NCI-H1417 treated with DMSO at 0.1 percent for 48 hours (cell line): ENCODE measurements at places on chromosomes 5 and 9.

DNA sequence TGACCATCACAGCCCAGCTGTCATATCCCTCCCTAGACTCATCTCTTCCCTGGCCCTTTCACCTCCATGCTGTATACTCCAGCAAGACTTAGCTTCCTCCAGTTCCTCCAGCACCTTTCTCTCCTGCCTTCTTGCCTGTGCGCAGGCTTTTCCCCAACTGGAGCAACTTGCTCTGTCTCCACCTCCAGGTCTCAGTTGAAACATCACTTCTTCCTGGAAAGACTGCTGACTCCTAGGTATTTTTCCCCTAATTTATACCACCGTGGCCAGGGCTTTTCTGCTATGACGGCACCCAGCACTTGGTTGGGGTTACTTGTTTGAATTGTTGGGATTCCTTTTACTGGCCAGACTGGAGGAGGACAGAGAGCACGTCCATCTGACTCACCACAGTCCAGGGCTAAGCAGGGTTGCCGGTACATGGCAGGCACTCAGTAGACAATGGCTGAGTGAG, 67.5 kb downstream of the KCNIP1 start:
- DNase-seq = no peak

GRCh38 chr9:75461183-75461582, 372.9 kb downstream of the OSTF1 start:
- DNase-seq = no peak

- no peak for DNase-seq
Measured at GRCh38 chr9:72065076-72065475, 4.7 kb upstream of the C9orf57 start.

GRCh38 chr9:107467416-107467815, 22.2 kb downstream of the KLF4 start:
- no peak for DNase-seq

- DNase-seq = no peak
Measured at GRCh38 chr5:134577022-134577795, 51.7 kb downstream of the JADE2 start.

GRCh38 chr5:174455301-174455700, 269.1 kb upstream of the MSX2 start:
- DNase-seq = no peak

DNA sequence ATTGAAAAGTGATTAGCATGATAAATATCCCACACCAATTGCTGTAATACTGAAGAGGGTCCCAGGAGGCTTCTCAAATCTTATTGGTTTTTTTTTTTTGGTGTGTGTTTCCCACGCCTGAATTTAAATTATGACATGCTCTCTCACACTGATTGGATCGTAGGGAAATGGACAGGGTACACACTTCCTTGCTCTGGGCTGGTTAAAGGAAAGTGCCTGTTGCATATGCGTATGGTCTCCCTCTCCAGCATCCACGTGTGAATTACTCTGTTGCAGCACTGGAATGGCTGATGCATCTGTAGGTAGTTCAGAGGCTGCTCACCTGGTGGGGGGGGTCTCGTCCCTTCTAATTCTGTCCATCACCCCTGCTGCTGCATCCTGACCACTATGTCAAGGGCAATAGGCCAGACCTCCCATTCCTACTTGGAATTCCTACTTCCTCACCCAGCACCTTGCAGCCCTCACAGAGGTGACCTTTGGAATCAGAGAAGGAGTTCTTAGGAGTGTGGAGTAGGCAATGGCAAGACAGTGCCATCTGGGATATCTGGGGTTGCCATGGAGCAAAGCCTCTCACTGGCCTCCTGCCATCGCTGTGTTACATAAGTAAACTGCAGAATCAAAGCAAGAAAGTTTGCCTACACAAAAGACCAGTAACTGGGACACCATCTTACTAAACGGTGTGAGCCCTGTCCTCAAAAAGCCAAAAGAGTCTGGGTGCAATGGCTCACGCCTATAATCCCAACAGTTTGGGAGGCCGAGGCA, 71.4 kb upstream of the FBXW11 start:
- no peak for DNase-seq

- no peak for DNase-seq
Measured at GRCh38 chr9:16828340-16829281, 41.9 kb downstream of the BNC2 start.

DNA sequence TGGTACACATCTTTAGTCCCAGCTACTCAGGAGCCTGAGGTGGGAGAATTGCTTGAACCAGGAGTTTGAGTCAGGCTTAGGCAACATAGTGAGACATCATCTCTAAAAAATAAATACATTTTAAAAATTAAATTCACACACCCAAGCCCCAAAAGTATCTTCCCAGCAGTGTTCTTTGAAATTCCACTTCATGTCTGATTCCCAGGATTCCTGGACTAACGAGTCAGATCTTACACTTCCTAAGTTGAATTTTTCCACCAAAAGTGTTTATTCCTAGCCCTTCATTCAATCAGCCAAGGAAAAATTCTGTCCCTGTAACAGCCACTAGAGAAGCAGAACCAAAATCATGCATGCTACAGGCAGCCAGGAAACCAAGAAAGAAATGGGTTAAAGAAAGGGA, 970.9 kb downstream of the EFNA5 start:
- no peak for DNase-seq

- DNase-seq = no peak
Measured at GRCh38 chr5:74626386-74627222, 13.9 kb downstream of the ENC1 start.

- no peak for DNase-seq
Measured at GRCh38 chr9:113622600-113623400, 159.3 kb downstream of the RGS3 start.

DNA sequence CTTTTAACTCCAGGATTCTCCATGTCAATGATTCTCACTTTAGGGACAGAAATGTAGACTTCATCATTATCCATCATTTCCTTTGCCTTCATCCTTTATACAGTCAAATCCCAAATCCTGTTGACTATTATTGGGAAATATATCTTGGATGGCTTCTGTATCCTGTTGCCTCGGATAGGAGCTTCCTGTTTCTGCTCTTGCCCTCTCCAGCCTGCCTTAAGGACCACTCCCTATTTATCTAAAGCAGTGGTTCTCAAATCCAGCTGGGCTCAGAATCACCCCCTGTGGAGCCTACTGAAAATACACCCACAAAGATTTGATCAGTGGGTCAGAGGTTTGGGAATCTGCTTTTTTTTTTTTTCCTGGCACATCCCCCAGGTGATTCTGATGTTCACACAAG, 8.5 kb downstream of the AFAP1L1 start:
- no peak for DNase-seq

DNA sequence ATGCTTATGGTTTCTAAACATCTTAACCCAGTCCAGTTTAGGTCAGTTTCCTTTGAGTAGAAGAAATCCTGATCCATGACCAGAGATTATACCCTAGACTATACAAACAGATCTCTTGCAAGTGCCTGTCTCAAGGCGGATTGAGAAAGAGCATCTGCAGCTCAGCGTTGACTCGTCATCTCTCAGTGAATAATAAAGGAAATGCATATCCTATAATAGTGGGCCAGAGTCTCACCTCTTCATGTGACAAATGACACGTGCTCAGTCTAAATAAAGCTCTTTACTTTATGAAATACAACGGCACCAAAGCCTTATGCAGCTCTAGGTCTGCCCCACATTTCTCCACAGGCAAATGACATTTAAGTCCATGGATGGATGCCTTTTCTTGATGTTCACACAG, 179.4 kb upstream of the NR3C1 start:
- no peak for DNase-seq

DNA sequence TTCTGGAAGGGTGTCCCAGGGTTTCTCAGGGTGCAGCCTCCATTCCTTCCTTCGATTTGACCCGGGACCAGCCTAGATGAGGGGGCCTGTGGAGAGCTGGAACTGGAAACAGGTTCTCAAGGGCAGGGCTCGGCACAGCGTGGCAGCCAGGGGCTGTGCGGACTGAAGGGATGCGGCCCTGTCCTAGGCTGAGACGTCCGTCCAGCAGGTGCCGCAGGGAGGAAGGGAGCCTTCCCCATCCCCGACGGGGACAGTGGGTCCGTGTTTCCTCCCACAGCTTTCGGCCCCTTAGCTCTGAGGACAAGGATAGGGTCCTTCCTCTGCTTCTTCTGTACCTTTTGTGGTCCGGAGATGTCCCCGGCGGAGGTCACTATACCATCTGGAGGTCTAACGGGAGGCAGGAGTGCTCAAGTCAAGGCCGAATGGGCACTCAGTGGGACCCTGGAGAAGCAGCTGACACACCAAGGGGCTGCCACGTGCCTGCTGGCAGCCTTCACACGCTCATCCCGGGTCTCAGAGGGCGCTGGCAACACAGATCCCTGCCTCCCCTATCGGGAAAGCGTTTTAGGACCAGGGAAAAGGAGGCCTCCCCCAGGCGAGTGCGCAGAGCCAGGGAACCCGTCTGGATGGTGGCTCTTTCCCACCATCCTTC, 49.9 kb downstream of the USP20 start:
- DNase-seq = no peak

- no peak for DNase-seq
Measured at GRCh38 chr5:34627794-34628193, 28.3 kb upstream of the RAI14 start.

- DNase-seq = no peak
Measured at GRCh38 chr9:114718801-114719221, 36.8 kb upstream of the TEX48 start.
